Neural crest cell (in vitro differentiated cells): ENCODE measurements at places on chromosomes 13 and 19.

DNA sequence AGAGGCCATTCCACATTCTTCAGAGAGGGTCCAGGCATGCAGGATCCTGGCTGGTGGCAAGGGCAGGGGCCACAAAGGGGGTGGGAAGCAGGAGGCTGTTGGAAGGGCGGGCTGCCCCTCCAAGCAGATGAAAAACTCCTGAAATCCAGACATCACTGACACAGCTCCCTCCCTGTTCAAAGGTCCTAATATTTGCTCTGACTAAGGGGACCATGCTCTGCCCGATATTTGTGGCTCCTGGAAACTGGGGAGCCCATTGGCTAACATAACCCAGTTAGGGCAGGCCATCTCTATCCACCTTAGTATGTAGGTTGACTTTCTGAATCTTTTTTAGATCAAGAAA, 3.3 kb upstream of the CDX2 start:
- no peak for DNase-seq

GRCh38 chr13:37136633-37137032, 31.2 kb upstream of the CSNK1A1L start:
- DNase-seq = no peak

GRCh38 chr13:47679401-47679800, 321.7 kb downstream of the SUCLA2 start:
- DNase-seq = no peak

- DNase-seq = peak; percentile 86
Measured at GRCh38 chr13:80341101-80341755, at the start of gene SPRY2. Gene SPRY2, minus strand, starts transcription at chr13:80341126. Its CDS starts 3,421 bp downstream, at chr13:80337705.

GRCh38 chr19:10706990-10707389, 5.8 kb downstream of the QTRT1 start:
- no peak for DNase-seq

DNA sequence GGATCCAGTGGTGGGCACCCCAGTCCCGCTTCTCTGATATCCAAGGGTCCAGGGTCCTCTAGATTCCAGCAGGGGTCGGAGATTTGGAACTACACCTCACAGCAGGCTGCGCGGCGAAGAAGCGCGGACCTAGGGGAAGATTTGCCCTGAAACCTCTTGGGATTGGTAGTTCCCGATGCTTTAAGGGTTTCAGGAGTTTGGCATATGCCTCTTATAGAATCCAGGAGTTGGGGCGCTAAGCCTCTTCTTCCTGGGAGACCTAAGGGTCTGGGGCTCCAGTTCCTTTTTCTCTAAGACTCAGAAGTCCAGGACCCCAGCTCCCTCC, 349 bp downstream of the BCL2L12 start:
- DNase-seq = no peak

DNA sequence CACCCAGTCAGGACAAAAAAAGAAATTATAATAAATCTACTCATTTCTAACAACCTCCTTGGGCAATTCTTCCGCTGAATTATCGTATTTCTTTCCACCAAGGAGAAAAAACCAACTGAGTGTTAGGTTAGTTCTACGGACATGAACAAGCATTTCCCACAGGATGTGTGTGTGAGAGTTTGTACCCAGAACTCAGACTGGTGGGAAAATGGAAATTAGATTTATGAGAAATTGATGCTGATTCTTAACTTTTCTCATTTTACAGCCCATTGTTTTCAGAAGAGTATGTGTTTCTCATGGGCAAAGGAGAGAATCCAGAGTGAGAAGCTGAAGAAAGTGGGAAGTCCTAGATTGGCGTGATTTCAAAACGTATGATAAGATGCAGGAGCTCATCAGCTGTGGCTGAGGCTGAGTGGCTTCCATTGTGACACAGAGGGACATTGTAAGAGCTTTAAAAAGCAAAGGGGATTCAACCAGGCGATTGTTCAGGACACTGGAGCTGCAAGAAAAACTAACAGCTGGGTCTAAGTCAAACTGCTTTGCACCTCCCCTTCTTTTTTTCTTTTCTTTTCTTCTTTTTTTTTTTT, 184.7 kb upstream of the ARGLU1 start:
- DNase-seq = no peak

- no peak for DNase-seq
Measured at GRCh38 chr13:50800091-50800739, 43.3 kb downstream of the DLEU7 start.

GRCh38 chr19:17337675-17338432, 501 bp downstream of the GTPBP3 start:
- DNase-seq = no peak

- DNase-seq = no peak
Measured at GRCh38 chr13:22961835-22962537, 218.8 kb upstream of the SGCG start.

DNA sequence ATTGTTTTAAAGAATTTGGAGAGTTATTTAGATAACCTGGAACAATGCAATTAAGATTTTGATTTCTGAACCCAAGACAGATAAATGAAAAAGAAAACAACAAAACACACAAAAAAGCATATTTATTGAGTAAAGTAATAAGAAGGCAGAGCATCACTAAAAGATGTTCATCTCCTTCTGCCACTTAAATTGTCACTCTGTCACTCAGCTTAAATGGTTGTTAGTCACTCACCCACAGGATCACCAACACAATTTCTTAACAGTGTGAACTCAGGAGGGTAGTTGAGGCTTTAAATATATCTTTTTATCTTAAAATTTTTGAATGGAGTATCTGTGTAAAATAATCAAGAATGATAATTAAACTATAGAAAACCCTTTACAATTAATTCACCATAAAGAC, 1215.5 kb upstream of the PCDH20 start:
- DNase-seq = no peak

- DNase-seq = no peak
Measured at GRCh38 chr13:74910415-74910814, 571.6 kb downstream of the TBC1D4 start.

DNA sequence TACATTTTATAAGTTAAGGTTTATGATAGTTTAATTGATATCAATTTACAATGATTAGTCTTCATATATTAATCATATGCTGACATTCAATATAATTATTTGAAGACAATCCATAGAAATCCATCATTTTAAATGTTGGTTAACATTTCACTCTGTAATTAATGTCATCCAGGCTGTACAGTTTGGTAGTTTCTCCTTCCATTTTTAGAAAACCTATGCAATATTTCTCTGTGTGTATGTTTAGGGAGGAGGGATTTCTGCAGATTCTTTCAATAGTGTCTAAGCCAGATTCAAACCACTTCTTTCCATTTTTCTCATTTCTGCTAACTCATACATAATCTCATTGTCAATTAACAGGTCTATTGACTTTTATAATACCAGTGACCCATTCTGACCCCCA, 1159.0 kb upstream of the ATXN8OS start:
- DNase-seq = no peak

- no peak for DNase-seq
Measured at GRCh38 chr13:91572944-91573598, 174.7 kb downstream of the GPC5 start.

DNA sequence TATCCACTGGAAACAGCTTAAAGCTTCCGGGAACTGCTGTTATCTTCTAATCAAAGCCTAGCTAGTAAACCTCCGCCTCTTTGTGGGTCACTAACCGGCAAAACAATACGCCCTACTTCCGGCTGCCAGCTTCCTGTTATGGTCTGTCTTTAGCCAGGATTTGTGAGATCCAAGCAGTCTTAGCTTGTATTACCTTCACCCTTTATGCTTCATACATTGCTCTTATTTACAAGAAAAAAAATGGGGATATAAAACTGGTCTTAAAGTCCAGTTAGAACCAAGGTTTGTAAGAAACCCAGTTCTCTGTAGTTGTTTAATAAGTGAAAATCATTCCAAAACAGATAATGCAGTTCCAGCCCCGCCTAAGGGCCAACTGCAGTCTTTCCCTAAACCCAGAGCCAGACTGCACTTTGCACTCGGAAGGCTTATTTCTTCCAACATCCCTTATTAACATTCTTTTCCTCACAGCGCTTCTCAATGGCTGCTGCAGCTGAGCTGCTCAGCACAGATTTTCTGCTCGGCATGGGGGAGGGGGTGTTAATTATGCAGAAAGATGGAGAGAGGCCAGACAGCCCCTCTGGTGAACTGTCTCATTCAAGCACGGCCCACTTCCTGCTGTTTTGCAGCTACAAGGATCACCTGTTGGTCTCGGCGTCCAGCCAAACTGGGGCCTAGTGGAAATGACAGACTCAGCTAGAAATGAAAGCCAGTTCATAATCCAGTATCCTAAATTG, 368.4 kb downstream of the KLF12 start:
- DNase-seq = peak; percentile 60

GRCh38 chr13:109166804-109167203, 537.4 kb downstream of the MYO16 start:
- no peak for DNase-seq

DNA sequence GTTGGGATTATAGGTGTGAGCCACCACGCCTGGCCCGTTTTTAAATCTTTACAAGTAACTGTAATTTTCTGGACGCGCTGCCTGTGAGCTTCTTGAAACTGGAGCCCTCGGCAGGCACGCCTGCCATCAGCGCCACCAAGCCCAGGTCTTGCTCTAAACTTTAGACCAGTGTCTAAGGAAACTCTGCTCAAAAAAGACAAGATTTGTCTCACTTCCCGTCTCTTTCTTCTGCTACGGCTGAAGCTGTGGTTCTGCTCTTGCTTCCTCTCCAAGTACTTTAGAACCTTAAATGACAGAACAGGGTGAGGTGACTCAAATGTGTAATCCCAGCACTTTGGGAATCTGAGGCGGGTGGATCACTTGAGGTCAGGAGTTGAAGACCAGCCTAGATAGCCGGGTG, 24.9 kb downstream of the RCN3 start:
- no peak for DNase-seq

GRCh38 chr19:53772943-53773342, 51.2 kb downstream of the NLRP12 start:
- DNase-seq = peak; percentile 66

DNA sequence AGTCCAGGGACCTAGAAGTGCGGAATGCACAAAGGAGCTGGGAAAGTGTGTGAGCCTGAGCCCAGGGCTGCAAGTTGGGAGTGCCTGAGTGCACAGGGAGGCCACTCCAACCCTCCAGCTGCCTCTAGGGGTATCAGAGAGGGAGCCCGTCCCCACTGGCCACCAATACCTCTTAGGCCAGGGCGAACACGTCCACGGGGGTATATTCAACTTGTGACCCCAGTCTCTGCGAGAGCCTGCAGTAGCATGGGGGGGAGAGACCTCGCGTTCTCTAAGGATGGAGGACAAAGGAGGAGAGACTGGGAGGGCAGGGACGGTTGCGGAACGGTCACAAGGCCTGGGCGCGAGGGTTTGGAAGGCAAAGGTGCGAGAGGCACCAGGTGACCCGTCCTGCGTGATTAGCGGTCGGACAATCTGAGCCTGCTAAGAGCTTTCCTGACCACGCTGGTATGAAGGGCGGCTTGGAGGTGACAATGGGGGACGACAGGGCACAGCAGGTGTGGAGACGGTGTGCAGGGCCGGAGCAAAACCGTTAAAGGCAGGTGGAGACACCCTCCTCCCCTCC, 676 bp downstream of the CD320 start:
- no peak for DNase-seq

DNA sequence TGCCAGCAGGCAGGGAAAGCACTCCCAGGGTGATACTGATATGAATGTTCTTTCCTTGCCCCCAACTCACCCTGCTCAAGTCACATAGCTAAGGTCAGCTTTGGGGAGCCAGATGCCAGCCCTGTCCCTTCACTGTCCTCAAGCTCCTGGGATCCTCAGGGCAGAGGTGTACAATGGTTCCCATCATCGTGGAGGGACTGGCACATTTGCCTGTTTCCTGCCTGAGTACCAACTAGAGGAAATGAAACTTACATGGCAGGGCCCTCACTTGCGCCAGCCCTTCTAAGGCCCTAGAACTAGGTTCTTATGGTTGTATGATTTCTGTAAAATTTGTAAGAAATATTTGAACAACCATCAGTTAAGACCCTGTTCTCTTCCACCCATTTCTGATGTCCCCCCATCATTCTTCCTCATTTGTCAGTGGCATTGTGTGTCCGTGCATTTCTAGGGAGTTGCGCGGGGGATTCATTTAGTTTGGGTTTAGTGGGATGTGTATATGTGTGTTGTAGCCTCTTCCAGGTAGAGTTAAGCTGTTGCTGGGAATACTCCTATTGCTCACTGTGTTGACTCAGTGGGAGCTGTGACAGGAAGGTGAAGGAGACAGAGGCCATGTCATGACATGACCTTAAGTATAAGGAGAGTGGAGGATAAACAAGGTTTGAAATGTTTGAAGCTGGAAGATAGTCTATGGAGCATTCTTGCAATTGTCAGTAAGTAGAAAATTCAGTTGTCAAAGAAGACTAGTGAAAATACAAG, 41.3 kb upstream of the RCBTB2 start:
- DNase-seq = no peak

GRCh38 chr13:62932256-62932883, 1516.7 kb upstream of the PCDH20 start:
- DNase-seq = no peak

DNA sequence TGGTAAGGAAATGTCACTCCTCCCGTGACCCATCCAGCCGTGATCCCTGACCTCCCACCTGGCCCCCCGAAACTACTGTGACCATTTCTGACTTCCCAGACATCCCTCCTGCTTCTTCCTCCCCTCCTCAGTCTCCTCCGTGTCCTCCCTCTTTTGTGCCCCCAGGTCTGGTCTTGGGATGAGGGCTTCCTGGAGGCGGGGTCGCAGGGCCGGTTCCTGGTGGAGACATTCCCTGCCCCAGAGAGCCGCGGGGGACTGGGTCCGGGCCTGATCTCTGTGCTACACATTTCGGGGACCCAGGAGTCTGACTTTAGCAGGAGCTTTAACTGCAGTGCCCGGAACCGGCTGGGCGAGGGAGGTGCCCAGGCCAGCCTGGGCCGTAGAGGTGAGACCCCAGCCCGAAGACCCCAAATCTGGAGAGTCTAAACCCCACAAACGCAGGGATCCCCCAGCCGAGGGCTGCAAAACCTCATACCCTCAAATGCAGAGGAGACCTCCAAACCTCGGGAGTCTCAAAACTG, 5.0 kb downstream of the KIRREL2 start:
- no peak for DNase-seq

- DNase-seq = no peak
Measured at GRCh38 chr19:19489804-19490204, 25.5 kb downstream of the TSSK6 start.

- DNase-seq = no peak
Measured at GRCh38 chr19:23867895-23868294, 46.8 kb upstream of the ZNF726 start.

DNA sequence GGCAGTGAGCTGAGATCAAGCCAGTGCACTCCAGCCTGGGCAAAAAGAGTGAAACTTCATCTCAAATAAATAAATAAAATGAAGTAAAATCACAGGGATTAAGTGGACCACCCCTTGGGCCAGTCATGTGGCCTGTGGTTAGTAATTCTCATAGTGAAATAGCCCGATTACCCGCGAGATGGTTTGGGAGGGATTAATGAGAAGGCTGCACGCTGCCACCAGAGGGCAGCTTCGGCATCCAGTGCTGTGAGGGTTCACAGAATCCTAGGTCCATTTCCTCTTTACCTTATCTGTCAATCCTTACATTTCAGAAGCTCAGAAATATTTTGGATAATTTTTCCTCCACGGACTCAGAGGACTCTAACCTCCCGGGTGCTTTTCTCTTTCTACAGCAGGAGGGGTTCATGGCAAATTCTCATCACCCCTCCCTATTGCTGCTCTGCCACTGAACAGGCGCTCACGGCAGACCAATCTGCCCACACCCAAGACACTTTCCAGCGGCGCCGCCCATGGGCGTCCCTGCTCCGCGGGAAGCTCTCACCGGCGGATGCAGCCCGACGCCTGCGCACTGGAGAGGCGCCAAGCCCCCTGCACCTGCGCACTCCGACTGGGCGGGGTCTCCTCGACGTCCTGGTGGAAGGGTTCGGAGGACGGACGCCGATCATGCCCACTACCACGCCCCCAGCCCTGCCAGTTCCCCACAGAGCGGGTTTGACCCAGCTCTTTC, 11.0 kb downstream of the ZNF835 start:
- DNase-seq = no peak
